ENCODE measurements at places on chromosomes 12 and 14. TPM values are rescaled to one million over a fixed set of nuclear protein-coding genes. Genes with fewer than 3 reads are reported as not detected.
A peak's percentile ranks its signal among the peaks of the same experiment; 100 is the strongest.

KIAA0586 gene
- total RNA-seq = 79.4 TPM

SLC17A8 gene
- not detected for total RNA-seq

PYGL gene
- total RNA-seq = 63.0 TPM

GRCh38 chr12:116954710-116955381, 44.1 kb downstream of the FBXW8 start:
- DNase-seq = no peak

DNA sequence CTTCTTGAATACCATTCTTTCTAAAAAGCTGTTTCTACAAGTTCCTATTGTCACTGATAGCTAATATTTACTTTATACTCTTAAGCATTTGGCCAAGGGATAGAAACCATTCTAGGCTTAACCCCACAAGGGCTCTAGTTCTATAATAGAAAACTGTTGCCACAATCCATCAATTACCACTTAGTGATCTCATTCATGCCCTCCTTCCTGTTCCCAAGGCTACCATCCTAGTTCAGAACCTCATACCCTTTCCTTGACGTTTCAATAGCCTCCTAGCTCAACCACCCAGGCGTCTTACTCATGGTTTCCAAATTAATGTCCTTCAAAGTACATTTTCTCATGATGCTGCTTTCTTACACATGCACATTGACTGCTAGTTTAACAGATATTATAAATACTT, 493.5 kb downstream of the NAV3 start:
- DNase-seq = no peak

- DNase-seq = no peak
Measured at GRCh38 chr14:65210118-65210821, 108.0 kb upstream of the MAX start.

GRCh38 chr14:61654026-61654425, 41.3 kb upstream of the HIF1A start:
- no peak for DNase-seq

DNA sequence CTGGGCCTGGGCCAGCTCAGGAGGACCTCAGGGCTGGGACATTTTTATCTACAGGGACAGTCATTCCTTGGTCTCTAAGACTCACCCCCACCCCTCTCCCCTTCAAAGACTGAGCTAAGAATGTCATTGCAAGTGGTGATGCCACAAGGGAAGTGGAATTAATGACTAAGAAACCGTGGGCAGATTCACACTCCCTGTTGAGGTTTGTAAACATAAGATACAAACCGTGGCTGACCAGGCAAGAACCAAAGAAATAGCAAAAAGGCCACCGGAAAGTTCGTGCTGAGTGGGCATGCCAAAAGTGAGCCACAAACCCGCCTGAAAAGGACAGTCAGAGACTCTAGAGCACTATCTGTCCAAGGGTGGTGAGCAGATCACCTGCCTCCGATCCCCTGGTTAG, 25.7 kb downstream of the NUAK1 start:
- no peak for DNase-seq

GRCh38 chr12:15356951-15357364, 34.6 kb downstream of the PTPRO start:
- no peak for DNase-seq

DNA sequence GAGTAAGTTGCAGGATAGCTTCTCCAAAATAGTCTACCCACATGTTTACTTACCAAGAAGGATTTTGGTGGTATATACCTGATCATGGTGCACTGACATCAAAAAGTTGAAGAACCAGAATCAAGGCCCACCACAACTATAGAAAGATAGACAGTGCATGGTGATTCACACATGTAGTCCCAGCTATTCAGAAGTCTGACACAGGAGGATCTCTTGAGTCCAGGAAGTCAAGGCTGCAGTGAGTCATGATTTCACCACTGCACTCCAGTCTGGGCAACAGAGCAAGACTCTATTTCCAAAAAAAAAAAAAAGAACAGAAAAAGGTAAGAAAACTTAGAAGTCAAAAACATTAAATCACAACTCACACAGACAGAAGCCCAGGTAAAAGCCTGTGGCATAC, 422.2 kb upstream of the FOXG1 start:
- no peak for DNase-seq

GRCh38 chr12:16454481-16454880, 107.0 kb downstream of the MGST1 start:
- no peak for DNase-seq

- no peak for DNase-seq
Measured at GRCh38 chr12:119696943-119697342, 29.0 kb downstream of the PRKAB1 start.

DNA sequence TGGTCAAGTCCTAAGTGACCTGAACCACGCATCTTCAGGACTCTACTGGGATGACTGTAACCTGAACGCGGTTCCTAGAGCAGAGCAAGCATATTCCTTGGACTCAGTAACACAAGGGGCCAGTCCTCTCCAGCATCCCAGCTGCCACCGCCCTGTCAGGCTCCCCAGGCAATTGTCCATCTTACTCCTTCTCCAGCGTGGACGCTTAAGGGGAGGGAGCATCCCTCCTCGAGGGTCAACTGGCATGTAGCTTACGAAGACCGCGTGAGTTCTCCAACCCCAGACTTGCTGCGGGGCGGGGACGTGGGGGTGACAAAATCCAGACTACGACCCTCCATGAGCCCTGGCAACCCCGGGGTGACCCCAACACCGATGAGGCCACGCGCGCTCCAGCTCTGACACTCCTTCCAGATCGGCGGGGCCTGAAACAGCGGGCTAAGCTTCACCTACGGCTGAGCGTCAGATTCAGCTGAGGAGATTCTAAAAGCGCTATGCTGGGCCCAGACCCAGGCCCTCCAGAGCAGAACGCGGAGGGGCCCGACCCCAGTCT, 846 bp upstream of the MTHFD1 start:
- peak; percentile 56 for DNase-seq

DNA sequence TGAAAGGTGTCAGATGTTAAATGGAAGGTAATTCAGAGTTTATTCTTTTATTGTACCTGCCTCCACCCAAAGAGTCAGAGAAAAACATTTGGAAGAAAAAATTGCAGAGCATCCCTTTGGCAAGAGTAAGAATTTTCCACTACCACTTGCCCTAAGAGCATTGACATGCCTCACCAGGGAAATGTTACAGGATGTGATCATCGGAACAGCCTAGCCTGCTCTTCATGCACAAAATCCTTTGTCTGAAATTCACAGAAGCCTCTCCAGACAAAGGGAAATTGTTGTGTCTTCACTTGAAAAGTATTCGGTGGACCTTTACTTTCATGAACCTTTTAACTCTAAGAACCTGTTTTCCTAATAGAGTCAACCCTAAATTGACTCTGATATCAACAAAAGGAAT, 36.9 kb downstream of the ATP2A2 start:
- no peak for DNase-seq

GRCh38 chr14:82412545-82412944, 878.9 kb upstream of the SEL1L start:
- DNase-seq = no peak

DNA sequence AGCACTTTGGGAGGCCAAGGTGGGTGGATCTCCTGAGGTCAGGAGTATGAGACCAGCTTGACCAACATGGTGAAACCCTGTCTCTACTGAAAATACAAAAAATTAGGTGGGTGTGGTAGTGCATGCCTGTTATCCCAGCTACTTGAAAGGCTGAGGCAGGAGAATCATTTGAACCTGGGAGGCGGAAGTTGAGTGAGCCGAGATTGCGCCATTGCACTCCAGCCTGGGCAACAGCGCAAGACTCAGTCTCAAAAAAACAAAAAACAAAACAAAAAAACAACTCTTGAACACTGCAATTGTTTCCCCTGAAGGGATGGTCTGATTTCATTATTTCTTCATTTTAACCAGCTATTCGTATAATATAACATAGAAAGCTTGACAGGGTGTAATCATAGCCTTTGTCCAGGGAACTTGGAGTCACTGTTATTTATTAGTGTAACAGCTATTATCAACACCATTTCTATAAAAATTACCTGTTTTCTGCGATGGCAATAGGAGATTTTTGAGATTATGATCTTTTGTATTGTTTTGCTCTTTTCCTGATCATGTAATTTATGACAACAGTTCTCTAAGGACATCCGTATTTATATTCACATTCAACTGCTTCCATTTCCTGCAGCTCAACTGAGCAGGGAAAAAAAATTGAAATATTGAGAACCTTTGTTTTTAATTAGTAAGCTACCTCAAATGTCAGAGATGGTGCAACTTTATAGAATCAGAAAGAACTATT, 94.7 kb downstream of the DIP2B start:
- no peak for DNase-seq

DNA sequence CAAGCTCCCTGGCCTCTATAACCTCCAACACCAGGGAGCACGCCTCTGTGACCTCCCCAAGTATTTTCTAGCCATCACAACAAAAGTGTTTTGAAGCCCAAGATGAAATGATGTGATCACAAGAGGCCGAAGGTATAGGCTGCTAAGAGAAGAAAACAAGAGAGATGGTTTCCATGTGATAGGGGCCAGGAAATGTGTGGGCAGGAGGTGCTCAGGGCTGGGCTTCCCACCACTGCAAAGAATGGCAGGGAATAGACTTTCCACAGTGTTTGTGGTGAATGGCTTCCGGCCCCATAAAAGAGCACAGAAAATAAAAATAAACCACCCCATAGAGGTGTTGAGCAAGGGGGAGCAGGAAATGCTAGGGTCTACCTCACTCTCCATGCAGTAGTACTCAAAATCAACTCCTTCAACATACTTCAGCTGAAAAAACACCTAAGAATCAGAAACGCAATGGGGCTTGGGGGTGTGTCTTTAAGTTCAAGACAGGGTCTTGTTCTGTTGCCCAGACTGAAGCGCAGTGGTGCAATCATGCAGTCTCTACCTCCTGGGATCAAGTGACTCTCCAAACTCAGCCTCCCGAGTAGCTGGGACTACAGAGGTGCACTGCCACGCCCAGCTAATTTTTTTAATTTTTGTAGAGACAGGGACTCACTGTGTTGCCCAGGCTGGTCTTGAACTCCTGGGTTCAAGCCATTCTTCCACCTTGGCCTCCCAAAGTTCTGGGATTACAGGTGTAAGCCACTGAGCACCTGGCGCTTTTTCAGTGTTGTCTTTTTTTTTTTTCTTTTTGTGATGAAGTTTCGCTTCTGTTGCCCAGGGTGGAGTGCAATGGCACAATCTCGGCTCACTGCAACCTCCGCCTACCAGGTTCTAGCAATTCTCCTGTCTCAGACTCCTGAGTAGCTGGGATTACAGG, 27.1 kb downstream of the DAD1 start:
- no peak for DNase-seq

DNA sequence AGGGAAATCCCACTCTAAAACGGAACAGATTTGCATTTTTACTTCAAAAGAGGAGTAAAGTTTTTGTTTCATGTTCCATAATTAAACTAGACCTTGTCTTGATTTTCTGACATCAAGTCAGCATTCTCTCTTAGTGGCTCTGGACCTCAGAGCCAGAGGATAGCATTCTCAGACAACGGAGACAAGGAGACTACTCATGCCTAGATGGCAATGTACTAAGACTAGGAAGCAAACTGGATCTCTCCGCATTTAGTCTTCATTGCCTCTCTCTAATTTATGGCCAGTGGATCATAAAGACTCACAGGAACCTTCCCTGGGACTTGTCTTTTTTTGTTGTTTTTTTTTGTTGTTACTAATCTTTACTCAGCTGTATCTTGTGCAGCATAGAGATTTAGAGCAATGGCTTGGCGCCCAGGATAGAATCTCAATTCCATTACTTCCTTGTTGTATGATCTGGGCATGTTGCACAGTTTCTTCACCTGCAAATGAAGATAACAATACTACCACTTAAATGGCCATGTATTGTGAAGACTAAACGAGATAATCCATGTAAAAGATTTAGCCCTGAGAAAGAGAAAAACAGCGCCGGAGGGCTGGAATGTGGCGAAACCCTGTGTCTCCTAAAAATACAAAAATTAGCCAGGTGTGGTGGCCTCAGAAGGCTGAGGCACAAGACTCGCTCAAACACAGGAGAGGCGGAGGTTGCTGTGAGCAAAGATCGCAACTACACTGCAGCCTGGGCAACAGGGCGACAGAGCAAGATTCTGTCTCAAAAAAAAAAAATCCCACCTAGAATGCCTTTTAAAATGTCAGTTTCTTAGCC, 4.0 kb upstream of the GEMIN2 start:
- no peak for DNase-seq

All from neural progenitor cell (in vitro differentiated cells).